GOT3 (cell line): ENCODE measurements at places on chromosomes 12 and 14.

- no peak for DNase-seq
These were observed 147.6 kb downstream of the RIMBP2 start for GRCh38 chr12:130568501-130568900.

GRCh38 chr14:92217936-92218335 lies 96.2 kb downstream of the CPSF2 start:
- DNase-seq: no peak

GRCh38 chr14:79028281-79028680 lies 858.1 kb downstream of the NRXN3 start:
- no peak for DNase-seq

- DNase-seq: no peak
These were observed 90.7 kb downstream of the SINHCAF start for GRCh38 chr12:31234955-31235867.

GRCh38 chr12:116150001-116150400 lies 127.5 kb downstream of the MED13L start:
- no peak for DNase-seq

DNA sequence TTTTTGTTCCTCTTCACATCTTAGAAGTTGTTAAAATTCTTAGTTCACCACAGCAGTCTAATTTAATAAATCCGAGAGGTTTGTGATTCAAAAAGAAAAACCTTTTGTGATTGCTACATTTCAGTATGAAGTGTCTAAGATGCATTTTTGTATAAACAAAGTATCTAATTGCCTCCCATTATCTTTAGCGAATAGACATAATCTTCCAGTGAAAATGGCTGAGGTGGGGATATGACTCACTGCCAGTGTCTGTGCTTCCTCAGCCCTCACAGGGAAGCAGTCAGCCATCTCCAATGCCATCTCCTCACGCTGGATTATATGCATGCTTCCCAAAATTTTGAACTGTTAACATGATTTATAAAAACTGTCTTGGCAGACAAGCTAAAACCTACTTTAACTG lies 7.6 kb downstream of the GCH1 start:
- no peak for DNase-seq

GRCh38 chr12:96981911-96982310 lies 74.9 kb downstream of the NEDD1 start:
- DNase-seq: no peak

DNA sequence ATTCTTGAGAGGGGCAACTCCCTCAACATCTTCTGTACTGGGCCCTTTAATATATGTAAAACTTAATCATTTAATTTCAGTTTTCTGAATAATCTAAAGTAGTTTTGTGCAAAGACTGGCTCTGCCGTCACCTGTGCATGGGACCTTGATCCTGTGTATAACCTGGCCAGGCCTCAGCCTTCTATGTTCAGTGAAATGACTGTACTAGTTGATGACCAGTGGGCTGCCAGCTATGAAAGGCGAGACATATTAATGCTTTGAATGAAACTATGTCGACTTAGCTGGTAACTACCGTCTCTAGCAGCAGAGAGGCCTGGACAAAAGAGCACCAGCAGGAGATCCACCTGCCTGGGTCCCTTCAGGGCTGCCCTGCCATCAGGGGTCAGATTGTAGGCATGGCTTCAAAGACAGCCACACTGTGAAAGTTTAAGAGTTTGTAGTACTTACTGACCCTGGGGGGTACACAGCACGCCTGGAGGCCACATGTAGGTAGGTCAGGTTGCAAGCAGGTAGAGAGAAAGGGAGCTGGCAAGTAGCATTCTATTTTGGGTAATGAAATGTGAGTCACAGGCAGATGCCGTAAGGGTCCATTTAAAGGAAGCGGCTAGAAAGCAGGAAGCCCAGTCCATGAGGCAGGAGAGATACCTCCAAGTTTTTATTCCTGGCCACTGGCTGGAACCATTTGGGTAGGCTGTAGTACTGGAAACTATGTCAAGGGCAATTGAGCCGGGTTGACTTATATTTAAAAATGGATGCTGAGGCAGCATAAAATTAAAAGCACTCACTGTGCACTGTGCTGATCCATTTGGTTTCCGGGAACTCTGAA lies 77.2 kb downstream of the BHLHE41 start:
- DNase-seq: no peak

DNA sequence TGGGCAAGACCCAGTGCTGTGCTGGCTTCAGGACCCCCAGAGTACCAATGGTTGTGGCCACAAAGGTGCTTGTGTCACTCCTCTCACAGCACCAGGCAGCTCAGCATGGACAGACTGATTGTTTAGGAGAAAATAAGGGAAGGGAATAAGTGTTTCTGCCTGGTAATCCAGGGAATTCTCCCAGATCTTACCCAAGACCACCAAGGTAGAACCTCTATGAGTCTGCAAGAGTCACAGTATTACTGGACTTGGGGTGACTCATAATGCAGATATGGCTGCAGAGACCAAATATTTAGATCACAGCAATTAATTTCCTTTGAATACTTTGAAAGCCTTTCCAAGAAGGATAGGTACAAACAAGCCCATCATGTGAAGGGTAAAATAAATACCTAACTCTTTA lies 1178.3 kb upstream of the FLRT2 start:
- DNase-seq: no peak

DNA sequence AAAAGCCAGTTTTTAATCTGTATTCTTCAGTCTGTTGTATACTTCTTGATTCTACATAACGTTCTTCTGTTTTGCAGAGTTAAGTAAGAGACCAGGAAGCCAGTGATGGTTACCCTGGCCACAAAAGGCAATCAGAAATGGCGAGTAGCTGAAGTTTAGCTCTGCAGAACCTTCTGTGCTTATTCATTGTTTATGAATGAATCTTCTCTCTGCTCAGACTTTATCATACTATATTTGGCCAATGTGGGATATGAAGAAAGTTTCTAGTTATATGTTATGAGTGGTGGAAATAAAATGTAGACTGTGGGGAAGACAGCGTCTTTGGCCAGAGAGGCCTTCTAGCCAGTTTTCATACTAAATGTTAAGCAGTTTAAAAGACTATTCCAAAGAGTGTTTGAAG lies 249.9 kb upstream of the RGS6 start:
- DNase-seq: no peak

DNA sequence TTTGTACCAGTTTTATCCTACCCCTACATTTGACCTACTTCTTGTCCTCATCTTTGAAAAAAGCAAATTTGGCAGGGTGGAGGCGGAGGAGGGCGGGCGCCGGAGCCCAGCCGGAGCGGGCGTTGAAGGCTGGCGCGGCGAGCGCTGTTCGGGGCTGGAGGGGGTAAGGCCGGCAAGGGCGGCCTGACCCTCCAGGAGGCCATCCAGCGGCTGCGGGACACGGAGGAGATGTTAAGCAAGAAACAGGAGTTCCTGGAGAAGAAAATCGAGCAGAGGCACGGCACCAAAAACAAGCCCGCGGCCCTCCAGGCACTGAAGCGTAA lies 27.2 kb downstream of the FBXO34 start:
- DNase-seq: no peak

- DNase-seq: no peak
These were observed 31.3 kb downstream of the MIA2 start for GRCh38 chr14:39265033-39265432.

GRCh38 chr14:75070383-75070782 lies 942 bp downstream of the ZC2HC1C start:
- DNase-seq: no peak
